ENCODE measurements at places on chromosomes 1 and 21. TPM values are rescaled to one million over a fixed set of nuclear protein-coding genes. Genes with fewer than 3 reads are reported as not detected.
A peak's percentile ranks its signal among the peaks of the same experiment; 100 is the strongest.

- no peak for DNase-seq
Measured at GRCh38 chr21:27225151-27225550, 258.3 kb upstream of the ADAMTS5 start.

- no peak for DNase-seq
Measured at GRCh38 chr1:153360592-153361479, 3.2 kb downstream of the S100A9 start.

GRCh38 chr1:29176576-29176975 is 5.1 kb downstream of the SRSF4 start:
- DNase-seq: no peak

DNA sequence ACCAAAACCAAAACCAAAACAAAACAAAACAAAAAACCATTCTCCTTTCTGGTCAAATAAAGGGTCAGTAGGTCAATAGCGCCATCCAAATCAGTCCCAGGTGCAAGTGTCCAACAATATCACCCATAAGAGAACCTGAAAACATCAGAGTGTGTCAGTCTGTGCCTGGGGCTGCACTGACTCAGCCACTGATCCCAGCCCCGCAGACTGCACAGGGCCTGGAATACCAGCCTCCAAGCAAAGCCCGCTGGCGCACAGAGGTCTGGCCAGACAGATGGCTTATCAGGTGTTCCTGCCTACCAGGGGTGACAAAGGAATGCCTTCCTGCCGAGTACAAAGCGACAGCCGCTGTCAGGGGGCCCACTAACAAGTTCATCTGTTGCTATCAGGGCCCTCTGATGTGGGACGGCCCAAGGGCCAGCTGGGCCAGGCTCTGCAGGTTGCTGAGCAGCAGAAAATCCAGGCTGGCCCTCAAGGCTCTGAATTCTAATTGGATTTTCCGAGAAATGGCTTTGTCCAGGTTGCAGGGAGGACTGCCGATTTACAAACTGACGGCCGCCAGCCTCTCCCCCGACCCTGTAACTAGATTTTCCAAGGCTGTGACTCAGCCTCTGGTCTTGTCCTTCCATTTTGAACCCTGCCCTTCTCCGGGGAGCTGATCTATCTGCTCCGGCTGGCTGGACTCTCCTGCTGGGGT is 13.7 kb upstream of the TMEM51 start:
- no peak for DNase-seq

GRCh38 chr1:115545791-115546733 is 95.7 kb upstream of the VANGL1 start:
- no peak for DNase-seq

GRCh38 chr1:179151908-179152682 is 70.2 kb downstream of the TOR3A start:
- DNase-seq: no peak

DNA sequence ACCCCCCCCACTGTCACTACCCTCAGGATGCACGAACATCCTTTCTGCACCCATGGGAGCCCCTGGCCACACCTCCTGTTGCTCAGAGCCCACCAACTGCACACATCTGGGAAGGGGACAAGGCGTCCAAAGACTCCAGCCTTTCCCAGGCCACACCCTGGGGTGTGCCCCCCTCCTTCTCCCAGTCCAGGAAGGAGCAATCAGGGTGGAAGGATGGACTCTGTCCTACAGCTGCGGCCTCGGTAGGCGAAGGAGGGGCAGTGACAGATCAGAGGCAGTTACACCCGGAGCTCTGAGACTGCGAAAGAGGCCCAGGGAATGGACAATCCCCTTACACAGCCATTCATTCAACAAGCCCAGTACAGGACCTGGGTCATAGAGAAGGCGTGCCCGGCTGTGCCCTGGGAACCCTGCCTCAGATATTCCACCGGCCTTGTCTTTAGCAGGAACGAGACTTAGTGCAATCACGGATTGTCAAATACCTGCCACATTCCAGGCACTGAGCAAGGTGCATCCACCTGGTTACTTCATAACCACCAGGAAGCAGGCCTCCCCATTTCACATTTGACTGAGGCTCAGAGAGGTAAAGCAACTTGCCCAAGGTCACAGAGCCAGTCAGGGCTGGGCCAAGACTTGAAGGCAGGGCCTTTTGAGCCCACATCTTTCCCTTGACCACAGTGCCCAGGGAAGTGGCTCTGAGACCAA is 9.4 kb downstream of the HSPG2 start:
- peak; percentile 74 for DNase-seq

DNA sequence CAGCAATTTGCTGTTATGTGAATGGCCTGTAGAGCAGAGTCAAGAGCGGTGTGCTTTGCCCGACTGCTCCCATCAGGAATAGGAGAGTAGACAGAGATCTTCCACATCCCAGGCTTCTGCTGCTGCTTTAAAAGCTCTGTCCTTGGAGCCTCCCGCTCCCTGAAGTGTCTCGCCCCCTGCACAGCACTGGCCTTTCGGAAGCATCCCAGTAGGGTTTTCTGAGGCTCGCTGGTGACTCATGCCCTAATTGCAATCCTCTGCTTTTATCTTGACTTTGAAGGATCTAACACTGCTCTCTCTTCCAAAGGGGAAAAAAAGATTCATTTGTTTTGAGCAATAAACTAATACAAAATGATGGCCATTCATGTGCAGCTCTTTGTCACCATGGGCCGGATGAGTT is 13.3 kb upstream of the CD101 start:
- DNase-seq: peak; percentile 31

DNA sequence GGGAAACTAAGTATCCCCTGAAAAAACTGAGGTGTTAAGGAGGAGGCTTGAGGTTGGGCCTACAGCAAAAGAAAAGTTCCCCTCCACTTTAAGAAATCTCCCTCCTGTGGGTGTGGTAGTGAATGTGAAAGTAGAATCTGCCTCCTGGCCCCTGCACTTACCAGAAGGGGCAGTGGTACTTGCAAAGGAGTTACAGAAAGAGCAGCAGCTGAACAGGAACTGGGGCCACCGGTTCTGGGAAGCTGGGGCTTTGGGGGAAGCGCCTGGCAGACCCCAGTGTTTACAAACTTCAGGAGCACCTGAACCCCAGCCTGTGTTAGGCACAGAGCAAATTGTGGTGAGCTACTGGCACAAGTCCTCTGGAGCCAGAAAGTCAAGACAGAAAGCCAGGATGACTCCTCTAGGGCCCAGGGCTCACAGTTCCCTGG is 250.2 kb upstream of the FGGY start:
- no peak for DNase-seq

Gene GPR61
- 0.68 TPM for total RNA-seq

Gene FMOD
- total RNA-seq: 11.5 TPM

Gene TNFAIP8L2
- total RNA-seq: 0.35 TPM

All from heart right ventricle (tissue), 16 donors.